Activated CD4-positive, alpha-beta T cell treated with anti-CD3 and anti-CD28 coated beads, Interleukin-2, amount 10 ng/mL, durations not matched to agents 7 days and 5 days (primary cell): ENCODE measurements at places on chromosomes 6 and 20. TPM values are rescaled to one million over a fixed set of nuclear protein-coding genes. Genes with fewer than 3 reads are reported as not detected.

SLC25A27 gene
- total RNA-seq = not detected

DNA sequence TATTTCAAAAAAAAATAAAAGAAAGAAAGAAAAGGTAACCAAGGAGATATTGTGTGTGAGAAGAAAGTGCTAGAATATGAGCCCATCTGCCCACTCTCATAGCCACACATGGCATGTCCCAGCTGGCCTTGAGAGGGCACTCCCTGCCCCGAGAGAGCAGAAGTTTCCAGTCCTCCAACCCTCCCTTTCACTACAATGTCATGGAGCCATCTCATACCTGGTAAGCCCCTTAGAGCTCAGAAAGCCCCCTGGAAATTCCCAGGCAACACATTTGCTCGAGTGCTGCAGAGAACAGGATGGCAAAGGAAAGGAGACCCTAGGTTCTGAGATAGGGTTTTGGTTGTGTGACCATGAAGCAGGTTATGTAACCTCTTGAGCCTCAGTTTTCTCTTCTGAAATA, 75.8 kb upstream of the RIN2 start:
- DNase-seq = no peak

- DNase-seq = no peak
These were observed 29.5 kb upstream of the SHLD1 start for GRCh38 chr20:5720696-5721095.

PHACTR3 gene
- not detected for total RNA-seq

- DNase-seq = no peak
These were observed 222.5 kb downstream of the GJA1 start for GRCh38 chr6:121657972-121658371.

DNA sequence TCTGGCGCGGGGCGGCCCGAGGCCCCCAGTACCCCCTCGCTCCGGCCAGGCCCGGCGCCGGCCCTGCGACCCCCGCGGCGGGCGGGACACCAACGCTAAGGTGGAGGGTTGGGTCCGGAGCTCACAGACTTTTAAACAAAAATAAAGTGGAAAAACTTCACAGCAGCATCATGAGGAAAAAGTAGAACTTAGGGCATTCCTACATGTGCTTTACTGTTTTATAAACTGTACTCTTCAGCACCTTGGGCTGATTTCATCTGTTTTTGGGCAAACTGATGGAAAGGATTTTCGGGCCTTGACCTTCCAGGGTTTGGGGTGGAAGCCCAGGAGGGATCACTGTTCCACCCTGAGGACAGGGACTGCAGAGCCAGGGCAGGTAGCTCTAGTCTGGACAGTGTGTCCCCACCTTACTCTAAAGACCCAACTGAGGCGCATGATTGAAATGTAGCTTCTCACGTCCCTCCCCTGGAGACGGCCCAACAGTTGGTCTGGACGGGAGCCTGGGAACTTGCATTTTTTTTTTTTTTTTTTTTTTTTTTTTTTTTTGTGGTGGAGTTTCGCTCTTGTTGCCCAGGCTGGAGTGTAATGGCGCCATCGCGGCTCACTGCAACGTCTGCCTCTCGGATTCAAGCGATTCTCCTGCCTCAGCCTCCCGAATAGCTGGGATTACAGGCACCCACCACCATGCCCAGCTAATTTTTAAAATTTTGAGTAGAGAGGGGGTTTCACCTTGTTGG, 740 bp downstream of the NELFCD start:
- DNase-seq = no peak

DNA sequence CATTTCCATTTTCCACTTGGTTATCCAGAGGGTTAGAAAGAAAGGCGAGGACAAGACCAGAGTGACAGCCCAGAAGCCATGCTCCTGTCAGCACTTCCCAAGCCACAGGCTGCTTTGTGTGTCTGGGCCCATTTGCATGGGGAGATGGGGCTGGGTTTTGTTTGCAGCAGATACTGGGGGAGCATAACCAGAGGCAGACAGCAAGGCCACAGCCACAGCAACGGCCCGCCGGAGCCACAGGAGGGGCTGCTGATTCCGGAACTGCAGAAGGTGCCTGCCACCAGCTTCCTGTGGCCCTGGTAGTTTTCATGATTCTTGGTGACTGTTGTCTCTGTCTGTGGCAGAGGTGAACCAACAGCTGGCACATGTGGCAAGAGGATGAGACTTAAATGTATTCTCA, 106.6 kb downstream of the DLL1 start:
- DNase-seq = peak; percentile 5

RWDD2A gene
- total RNA-seq = 1.4 TPM
